Gastroesophageal sphincter (tissue), 4 donors: ENCODE measurements at places on chromosomes 11 and 22. TPM values are rescaled to one million over a fixed set of nuclear protein-coding genes. Genes with fewer than 3 reads are reported as not detected.
A peak's percentile ranks its signal among the peaks of the same experiment; 100 is the strongest.

GRCh38 chr11:1337647-1338007, 28.2 kb upstream of the TOLLIP start:
- ATAC-seq: no peak

DNA sequence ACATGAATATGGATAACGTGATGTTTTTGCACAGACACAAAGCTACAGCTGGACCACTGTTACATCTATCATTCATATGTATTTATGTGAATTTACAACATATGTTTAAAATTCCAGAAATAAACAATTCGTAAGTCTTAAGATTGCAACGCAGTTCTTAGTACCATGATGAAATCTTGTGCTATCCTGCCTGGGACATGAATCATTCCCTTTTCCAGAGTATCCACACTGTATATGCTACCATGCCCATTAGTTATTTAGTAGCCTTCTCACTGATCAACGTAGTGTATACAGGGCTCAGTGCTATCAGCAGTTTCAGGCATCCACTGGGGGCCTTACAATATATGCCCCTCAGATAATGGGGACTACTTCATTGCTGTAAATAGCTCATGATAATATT, 4.3 kb downstream of the ATL3 start:
- no peak for ATAC-seq

GRCh38 chr11:82732734-82733443, 775 bp downstream of the FAM181B start:
- peak; percentile 46 for ATAC-seq

The OR52A1 gene
- total RNA-seq: not detected

- ATAC-seq: no peak
These were observed 81.0 kb upstream of the SNX19 start for GRCh38 chr11:130997278-130997677.

- ATAC-seq: no peak
These were observed 34.7 kb downstream of the CCDC83 start for GRCh38 chr11:85889676-85890579.

The APIP gene
- total RNA-seq: 33.0 TPM

GRCh38 chr11:38598418-38598817, 2000.4 kb upstream of the RAG2 start:
- ATAC-seq: no peak

DNA sequence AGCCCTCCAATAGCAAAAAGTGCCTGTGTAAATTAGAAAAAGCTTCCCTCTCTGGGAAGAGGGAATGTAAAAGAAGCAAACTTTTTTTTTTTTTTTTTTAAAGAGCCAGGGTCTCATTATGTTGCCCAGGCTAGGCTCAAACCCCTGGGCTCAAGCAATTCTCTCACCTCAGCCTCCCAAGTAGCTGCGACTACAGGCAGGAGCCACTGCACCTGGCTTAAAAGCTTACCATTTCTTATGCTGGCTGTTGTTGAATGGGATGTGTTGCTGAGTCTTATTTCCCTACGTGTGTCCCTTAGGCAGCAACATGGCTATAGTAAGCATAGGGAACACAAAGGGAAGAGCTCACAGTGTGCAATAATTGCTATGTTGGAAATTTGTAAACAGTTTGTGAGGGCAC, 225.5 kb upstream of the CCDC90B start:
- no peak for ATAC-seq

The IFITM2 gene
- total RNA-seq: 125 TPM

DNA sequence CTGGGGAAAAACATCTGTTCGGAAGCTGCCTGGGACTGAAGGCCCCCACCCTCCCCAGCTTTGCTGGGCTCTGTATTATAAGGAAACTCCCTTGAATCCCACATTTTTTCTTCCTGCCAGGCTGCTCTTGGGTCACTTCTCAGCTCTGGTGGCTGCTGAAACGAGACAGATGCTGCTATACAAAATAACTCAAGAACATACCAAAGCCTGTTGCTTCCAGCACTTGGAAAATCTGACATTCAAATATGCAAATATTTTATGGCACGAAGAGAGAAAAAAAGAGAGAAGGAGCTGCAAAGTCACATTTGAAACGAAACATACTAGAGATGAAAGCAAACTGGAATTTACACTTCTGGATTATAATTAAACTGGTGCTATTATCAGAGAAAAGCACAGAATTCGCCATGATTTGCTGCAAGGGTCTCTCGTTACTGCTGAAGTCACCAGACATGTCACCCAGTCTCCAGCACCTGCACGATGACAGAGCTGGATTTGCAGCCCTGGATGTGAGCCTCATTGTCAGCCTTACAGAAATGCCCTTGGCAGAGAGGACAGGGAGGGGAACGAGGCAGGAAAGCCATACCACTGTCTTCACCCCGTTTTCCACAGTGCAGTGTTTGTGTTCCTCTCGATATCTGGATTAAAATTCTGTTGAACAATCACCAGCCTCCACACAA, 47.9 kb upstream of the IGSF9B start:
- peak; percentile 79 for ATAC-seq

GRCh38 chr11:87398931-87399330, 361.2 kb downstream of the TMEM135 start:
- ATAC-seq: peak; percentile 88

DNA sequence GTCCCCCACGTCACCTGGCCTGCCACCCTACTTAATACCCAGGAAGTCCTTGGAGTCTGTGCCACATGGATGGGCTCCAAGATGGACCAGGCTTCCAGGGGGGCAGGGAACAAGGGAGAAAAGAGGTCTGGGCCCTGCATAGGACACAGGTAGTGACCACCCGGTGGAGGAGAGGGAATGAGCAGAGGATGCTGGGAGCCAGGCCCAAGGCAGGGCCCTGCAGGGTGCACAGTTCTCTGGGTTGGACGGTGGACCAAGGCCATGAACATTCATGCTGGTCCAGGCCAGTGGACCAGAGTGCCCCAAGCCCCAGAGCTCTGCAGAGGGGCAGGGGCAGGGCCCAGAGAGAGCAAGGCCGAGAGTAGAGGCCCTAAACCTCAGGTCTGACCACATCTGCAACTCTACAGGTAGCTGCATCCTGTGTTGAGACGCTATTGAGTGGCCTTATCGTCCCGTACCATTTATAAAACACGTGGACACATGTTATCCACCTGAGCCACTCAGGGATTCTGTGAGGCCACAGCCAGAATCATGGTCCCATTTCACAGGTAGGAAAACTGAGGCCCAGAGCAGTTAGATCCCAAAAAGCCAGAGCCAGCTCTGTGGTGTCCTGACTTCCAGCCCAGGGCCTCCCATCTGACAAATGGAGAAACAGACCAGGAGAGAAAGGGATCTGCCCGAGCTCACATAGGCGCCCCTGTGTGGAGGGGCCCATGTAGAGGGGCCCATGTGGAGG, 46.4 kb downstream of the IGLL5 start:
- no peak for ATAC-seq

DNA sequence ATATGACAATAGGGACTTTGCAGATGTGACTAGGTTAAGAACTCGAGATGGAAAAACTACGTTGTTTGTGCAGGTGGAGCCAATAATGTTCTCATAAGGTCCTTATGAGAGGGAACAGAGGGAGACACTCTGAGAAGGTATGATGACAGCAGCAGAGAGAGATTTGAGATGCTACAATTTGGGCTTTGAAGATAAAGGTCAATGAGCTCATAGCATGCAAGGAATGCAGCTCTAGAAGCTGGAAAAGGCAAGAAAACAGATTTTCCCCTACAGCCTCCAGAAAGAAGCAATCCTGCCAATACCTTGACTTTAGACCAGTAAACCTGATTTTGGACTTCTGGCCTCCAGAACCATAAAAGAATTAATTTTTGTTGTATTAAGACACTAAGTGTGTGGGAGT, 21.1 kb downstream of the FAM76B start:
- ATAC-seq: no peak

The HTR3A gene
- total RNA-seq: not detected

- no peak for ATAC-seq
These were observed 83.3 kb downstream of the BARX2 start for GRCh38 chr11:129458756-129459535.

GRCh38 chr11:1564535-1565172, 7.4 kb downstream of the DUSP8 start:
- ATAC-seq: peak; percentile 55

DNA sequence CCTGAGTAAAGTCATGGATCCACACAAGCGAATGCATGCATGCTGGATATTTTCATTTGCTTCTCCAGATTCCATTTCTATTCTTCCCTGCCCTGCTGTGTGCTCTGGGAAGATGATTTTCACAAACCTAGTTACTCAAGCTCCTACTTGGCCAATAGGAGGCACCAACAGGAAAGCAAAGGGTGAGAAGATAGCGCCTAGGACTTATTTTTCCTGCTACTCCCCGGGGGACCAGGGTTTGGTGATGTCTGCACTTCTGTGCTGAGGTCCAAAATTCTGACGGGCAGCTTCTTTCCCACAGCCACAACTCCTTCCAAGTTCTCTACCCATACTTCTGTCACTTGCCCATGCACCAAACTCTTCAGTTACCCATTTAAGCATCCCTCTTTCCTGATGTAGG, 509.3 kb upstream of the TENM4 start:
- no peak for ATAC-seq

GRCh38 chr22:32619614-32620426, 145.2 kb downstream of the FBXO7 start:
- peak; percentile 17 for ATAC-seq

The GGT5 gene
- total RNA-seq: 32.8 TPM

DNA sequence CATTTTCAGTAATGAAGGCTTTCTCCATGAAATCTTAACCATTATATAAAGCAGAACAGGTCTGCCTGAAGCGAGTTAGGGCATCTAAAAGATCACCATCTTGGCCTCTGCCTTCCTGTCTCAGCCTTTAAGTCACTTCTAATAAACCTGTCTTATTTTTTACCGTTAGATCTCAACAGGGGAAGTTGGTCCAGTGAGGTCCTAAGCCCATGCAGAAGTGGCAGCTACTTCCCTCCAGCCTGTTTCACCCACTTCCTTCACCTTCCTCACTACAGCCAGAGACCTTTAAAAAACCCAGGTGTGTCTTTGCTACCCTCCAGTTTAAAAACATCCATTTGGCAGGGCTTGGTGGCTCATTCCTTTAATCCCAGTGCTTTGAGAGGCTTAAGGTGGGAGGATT, 14.1 kb upstream of the LIPT2 start:
- no peak for ATAC-seq

GRCh38 chr11:65814131-65814985, 19.4 kb upstream of the SNX32 start:
- no peak for ATAC-seq

DNA sequence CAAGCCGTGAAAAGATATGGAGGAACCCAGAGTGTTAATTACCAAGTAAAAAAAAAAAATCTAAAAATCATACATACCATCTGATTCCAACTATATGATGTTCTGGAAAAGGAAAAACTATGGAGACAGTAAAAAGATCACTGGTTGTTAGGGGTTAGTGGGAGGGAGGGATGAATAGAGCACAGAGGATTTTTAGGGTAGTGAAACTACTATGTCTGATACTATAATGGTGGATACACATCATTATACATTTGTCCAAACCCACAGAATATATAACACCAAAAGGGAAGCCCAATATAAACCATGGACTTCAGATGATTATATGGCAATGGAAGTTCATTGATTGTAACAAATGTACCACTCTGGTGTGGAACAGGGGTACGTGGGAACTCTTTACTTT, 74.1 kb downstream of the ENTHD1 start:
- ATAC-seq: no peak

DNA sequence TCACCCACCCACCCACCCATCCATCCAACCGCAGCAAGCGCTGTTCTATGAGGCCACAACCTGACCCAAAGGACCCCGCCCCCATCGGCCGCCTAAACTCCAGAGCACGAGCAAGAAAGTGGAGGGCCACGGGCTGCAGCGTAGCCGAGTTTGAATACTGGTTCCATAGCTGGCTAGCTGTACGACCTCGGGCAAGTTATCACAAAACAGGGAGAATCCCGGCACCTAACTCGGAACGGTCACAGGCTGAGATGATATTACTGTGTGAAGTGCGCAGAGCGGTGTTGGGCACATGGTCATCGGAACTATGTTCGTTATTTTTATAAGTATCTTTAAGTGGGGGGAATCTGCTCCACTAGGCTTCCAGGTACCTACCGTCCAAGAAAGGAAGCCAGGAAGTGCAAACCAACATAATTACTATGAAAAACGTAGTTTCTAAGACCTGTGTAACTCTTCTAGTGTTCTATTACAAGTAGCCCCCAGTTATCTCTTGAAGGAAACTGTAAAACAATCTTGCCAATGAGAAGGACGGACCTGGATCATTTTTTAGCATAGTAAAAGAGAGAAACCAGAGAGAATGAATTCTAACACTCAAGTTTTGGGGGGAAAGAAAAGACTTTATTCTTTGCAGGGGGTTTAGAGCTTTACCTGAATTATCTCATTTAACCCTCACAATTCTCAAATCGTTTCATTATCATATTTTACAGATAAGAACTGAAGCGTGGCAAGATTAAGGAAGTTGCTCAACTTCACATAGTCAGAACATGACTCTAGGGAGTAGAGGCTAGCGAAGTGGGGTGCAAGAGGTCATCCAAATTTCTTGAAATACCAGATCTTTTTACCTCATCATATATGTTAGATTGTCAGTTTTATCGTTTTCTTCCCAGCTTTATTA, 663 bp upstream of the BUD13 start:
- ATAC-seq: peak; percentile 65

DNA sequence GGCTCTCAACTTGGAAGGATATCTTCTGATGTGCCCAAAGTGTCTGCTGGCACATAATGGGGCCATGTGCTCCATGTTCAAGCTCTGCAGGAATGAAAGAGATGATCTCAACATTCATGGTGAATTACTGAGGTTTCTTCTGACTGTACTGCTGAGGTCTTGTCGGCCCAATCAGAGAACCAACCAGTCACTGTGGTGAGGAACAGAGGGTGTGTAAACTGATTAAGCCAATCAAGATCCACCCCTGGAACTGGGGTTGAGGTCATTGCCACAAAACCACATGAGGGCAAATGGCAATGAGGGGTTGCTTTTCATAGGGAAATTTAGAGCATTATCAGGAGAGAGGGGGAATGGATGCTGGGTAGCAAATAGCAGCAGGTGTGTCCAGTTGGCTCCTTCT, 152.3 kb upstream of the RAG2 start:
- no peak for ATAC-seq

DNA sequence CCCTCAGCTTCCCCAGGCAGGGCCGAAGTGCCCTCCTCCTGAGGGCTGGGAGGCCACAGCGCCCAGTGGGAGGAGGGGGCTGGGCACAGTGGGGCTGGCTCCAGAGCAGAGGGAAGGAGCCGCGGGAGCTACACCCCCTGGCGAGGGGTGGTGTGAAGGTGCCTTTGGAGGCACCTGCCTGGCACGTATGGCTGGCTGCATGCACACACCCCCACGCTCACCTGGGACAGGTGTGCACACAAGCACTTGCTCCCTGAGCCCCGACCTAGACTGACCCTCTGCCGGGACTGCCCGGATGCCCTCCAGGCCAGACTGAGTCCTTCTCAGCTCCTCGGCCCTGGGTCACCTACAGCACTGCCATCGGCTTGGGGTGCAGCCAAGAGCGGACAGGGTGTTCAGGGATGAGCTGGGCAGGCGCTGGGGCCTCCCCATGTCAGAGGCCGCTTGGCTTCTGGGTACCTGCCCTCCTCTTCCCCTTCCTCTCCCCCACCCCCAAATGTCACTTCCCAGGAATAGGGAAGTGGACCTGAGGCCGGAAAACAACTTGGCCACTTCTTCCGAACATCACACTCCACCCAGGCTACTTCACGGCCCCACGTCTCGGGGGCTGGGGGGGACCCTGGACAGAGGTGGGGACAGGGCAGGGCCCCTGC, 7.4 kb upstream of the PIM3 start:
- ATAC-seq: no peak

The IGLL1 gene
- not detected for total RNA-seq
